ENCODE measurements at places on chromosomes 2 and 18. TPM values are rescaled to one million over a fixed set of nuclear protein-coding genes. Genes with fewer than 3 reads are reported as not detected.
A peak's percentile ranks its signal among the peaks of the same experiment; 100 is the strongest.

DNA sequence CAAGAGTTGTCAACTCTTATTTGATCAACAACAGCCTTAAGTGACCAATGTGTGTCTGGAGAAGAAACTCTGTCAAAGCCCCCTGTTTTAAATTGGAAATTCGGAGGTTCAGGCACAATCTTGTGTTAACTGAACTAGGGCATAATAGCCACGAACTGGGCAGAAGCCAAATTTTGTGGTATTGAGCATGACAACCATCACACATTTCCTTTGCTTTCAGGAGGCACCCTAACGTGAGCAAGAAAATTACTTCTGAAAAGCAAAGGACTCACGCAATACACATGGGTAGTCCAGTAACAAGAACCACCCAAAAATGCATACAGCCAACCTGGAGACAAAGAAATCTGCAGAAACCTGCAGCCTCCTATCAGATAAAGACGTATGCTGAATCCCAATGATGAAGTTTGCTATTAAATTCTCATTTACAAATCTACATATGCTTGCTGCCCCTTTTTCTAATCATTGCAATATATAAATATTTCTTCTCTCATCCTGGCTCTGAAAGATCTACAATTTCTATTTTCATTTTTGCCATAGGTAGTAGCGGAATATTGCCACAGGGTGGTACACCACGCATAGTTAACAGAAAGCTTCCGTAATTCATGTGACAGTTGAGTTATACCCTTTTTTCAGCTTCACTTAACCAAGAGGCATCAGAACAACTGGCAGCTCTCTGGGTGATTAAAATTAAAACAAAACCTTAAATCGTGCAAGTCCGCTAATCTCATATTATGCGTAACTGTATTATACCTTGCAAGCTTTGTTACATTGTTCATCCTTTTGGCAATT lies 495.8 kb downstream of the NRXN1 start:
- no peak overlapping the region for H3K4me3 ChIP-seq
- H3K4me1 ChIP-seq, result no peaks in the 10 kb centered on the region
- no peaks in the 10 kb centered on the region for H3K27me3 ChIP-seq
- H3K36me3 ChIP-seq, result no peaks in the 10 kb centered on the region
- no peak overlapping the region for H3K27ac ChIP-seq

- H3K36me3 ChIP-seq, result peaks cover 21% of the 10 kb centered on the region
- peaks cover 9% of the 10 kb centered on the region for H3K4me1 ChIP-seq
- no peaks in the 10 kb centered on the region for H3K27me3 ChIP-seq
- DNase-seq, result no peak
- H3K27ac ChIP-seq, result no peak overlapping the region
- no peak overlapping the region for H3K4me3 ChIP-seq
These were observed 16.4 kb upstream of the FBLN7 start for GRCh38 chr2:112121682-112122254.

DNA sequence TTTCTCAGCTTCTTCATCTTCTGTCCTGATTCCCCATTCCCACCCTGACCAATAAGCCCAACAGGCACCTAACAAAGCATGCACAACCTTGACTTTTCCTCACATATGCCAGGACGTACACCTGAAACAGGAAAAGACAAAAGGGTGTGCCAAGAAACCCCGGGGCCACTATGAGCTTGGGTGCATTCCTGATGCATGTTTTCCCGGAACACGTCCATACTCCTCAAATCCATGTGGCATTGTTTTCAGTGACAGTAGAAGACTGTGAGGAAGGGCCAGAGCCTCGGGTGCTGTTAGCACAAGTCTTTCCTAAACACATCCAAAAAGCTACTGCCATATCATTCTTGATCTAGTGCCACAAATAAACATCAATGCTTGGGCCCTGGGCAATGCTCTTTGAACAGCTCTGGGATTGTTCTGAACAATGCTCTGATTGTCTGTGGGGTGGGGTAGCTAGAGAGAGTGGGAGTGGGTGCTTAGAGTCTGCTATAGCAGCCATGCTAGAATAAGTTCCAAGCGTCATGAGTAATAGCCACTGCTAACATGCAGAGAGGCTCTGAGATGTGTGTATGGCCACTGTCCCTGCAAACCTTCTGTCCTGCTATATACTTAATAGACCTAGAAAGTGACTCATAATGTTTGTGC lies 181.7 kb upstream of the CRIM1 start:
- no peaks in the 10 kb centered on the region for H3K36me3 ChIP-seq
- peaks cover 5% of the 10 kb centered on the region for H3K4me1 ChIP-seq
- H3K27ac ChIP-seq, result no peak overlapping the region
- no peak for DNase-seq

DNA sequence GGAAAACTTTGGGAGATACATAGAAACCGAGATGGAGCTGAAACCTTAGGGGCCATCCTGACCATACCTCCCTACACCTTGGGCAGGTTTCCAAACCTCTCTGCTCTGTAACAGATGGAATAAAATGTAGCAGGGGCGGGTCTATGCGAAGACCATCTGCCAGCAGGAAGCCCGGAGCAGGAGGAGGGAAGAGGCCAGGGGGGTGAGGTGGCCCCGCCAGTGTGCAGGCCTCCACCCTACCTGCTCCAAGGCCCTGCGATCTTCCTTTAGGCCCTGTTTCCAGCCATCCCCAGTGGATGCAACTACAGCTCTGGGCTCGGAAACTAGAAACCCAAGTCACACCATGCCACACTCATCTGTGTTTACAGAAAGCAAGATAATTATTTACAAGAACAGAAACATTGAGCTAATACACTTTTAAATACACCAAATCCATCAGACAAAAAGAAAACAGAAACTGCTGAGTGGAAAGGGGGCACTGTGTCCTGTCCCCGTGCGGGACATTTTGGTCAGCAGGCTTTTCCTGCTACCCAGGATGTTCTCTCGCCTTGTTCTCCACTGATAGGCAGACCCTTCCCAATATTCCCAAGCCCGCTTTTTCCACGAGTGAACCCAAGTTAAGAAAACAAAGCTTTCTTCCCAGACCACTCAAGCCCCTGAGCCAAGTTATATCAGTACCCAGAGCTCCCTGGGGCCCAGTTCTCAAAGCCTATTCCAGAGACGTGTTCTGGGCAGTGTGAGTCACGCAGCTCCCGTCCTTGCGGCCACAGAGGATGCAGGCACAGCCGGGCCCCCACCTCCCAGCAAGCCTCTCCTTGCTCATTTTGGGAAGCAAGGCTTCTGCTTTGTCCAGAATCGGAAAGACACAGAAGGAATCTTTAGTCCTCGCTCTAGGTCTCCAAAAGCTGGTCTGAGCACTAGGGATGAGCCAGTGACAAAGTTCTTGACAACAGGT lies 17.3 kb downstream of the CIB4 start:
- no peak overlapping the region for H3K4me3 ChIP-seq
- no peaks in the 10 kb centered on the region for H3K36me3 ChIP-seq
- peaks cover 4% of the 10 kb centered on the region for H3K27me3 ChIP-seq
- no peak overlapping the region for H3K27ac ChIP-seq
- no peak for DNase-seq

GRCh38 chr2:68594674-68595492 lies 48.5 kb upstream of the PROKR1 start:
- H3K27me3 ChIP-seq, result peaks cover 9% of the 10 kb centered on the region
- DNase-seq, result peak; percentile 33
- no peak overlapping the region for H3K27ac ChIP-seq
- peaks cover 11% of the 10 kb centered on the region for H3K4me1 ChIP-seq

- peak overlapping the region; percentile 19 for H3K4me3 ChIP-seq
- peaks cover 3% of the 10 kb centered on the region for H3K36me3 ChIP-seq
- H3K27me3 ChIP-seq, result peaks cover 28% of the 10 kb centered on the region
- no peak overlapping the region for H3K27ac ChIP-seq
These were observed 65.7 kb upstream of the BCL2L11 start for GRCh38 chr2:111054791-111055691.

DNA sequence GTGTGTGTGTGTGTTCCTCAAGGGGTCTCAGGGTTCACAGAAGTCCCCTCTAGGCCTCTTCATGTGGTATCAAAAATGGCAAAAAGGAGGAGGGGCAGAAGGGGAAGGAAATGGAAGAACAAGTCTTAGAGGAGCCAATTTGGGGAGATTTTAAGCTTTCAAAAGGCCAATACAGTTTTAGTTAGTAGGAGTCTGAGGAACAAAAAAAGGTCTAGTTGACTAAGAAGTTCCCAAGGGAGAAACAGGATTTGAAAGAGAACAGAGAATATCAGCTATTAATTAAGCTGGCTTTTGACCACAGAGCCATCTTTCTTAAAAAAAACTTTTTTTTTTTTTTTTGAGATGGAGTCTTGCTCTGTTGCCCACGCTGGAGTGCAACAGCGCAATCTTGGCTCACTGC lies 7.1 kb downstream of the RNF125 start:
- DNase-seq, result no peak
- H3K36me3 ChIP-seq, result peaks cover 19% of the 10 kb centered on the region
- peaks cover 55% of the 10 kb centered on the region for H3K4me1 ChIP-seq
- H3K4me3 ChIP-seq, result peak overlapping the region; percentile 64
- H3K27ac ChIP-seq, result peak overlapping the region; percentile 22

DNA sequence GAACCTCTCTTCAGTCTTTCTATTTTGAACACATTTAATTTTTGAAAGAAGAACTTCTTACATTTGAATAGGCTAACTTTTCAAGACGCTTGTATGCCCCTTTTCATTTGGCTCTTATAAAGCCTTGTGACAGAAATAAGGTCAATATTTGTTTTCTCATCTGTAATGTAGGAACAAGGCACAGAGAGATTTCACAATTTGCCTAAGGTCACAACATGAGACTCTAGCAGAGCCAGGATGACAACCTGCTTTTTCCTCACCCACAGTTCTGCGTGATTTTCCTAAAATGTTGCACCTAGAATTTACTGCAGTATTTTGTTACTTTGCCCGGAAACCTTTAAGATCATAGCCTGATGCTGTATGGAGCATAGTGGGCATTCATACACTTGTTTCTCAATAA lies 67.4 kb downstream of the TXNL1 start:
- H3K36me3 ChIP-seq, result no peaks in the 10 kb centered on the region
- peaks cover 4% of the 10 kb centered on the region for H3K27me3 ChIP-seq
- no peak for DNase-seq
- no peaks in the 10 kb centered on the region for H3K4me1 ChIP-seq

- no peak overlapping the region for H3K4me3 ChIP-seq
- H3K4me1 ChIP-seq, result no peaks in the 10 kb centered on the region
These were observed 777.6 kb upstream of the SOX11 start for GRCh38 chr2:4914551-4914950.

DNA sequence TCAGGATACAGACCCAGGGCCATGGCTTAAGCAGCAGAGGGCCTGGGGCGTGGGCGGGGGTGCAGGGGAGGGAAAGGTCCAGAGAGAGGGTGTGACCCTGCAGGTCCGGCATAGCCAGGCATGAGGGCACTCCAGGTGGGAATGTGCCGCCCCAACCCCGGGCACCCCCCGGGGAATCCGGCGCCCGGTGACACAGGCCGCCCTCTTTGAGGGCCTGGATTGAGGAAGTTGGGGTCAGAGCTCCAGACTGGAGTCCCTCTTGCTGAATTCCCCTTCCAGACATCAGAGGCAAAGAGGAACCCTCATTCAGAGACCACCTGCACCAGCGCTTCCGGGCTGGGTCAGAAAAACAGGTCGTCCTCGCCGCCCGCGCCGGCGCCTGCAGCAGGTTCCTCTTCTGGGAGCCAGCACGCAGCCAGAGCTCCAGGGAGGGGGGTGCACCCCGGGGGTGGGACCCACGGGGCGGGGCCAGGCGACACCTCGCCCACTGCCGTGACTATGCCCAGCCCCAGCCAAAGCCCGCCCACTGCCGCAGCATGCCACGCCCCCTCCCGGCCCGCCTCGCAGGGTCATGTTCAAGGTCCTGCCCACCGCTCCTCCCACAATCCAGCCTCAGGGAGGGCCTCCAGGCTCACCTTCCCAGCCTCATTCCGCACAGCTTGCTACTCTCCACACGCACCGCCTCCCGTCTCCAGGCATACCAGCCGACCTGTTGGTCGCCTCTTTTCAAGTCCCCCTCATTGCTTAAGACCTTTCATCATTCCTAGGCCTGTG lies 98.3 kb upstream of the ID2 start:
- H3K27me3 ChIP-seq, result peaks cover 26% of the 10 kb centered on the region
- H3K4me1 ChIP-seq, result peaks cover 48% of the 10 kb centered on the region
- H3K36me3 ChIP-seq, result no peaks in the 10 kb centered on the region
- H3K4me3 ChIP-seq, result peak overlapping the region; percentile 65

GRCh38 chr18:45116116-45116515 lies 435.4 kb downstream of the SETBP1 start:
- H3K36me3 ChIP-seq, result no peaks in the 10 kb centered on the region
- no peak for DNase-seq
- H3K4me1 ChIP-seq, result no peaks in the 10 kb centered on the region
- peaks cover 4% of the 10 kb centered on the region for H3K27me3 ChIP-seq
- H3K27ac ChIP-seq, result no peak overlapping the region

DNA sequence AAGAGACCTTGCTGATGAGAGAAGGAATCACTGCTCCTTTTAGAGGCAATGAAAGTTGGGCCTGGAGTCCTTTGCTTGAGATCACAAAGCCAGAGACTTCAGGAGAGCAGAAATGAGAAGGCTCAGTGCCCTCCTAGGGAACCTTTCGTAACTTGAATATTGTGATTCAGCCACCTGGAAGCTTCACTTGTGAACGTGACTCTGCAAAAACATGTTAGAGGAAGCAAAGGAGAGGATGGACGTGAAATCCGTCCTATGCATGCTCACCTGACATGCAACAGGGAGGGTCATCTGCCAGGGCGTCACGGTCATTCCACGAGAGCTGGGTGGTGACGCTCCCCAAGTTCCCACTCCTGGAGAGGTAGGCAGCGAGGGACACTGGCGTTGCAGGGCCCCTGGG lies 243.6 kb downstream of the AGAP1 start:
- no peaks in the 10 kb centered on the region for H3K36me3 ChIP-seq
- no peak overlapping the region for H3K4me3 ChIP-seq
- DNase-seq, result no peak
- H3K4me1 ChIP-seq, result no peaks in the 10 kb centered on the region
- H3K27ac ChIP-seq, result no peak overlapping the region

DNA sequence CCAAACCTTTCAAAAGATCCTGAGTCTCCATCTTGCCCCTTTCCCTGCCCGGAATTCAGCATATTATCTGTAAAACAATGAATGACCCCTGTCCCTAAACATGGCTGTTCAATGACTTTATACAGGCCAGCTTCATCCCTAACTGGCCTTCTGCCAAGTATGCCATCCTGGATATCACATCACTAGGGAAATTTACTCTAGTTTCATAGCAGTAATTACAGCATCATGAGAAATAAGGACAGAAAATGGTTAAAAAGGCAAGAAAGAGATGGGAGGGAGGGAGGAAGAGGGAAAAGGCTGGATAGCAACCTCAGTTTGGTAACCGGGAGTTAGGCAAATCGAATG lies 4.4 kb downstream of the MBOAT2 start:
- H3K4me3 ChIP-seq, result no peak overlapping the region
- H3K27ac ChIP-seq, result no peak overlapping the region
- H3K36me3 ChIP-seq, result no peaks in the 10 kb centered on the region
- peaks cover 10% of the 10 kb centered on the region for H3K27me3 ChIP-seq

GRCh38 chr2:86336675-86337243 lies 667 bp downstream of the REEP1 start:
- H3K36me3 ChIP-seq, result no peaks in the 10 kb centered on the region
- H3K27ac ChIP-seq, result no peak overlapping the region
- peaks cover 64% of the 10 kb centered on the region for H3K27me3 ChIP-seq

GRCh38 chr2:236659758-236660150 lies 90.1 kb downstream of the ACKR3 start:
- peaks cover 10% of the 10 kb centered on the region for H3K27me3 ChIP-seq
- H3K27ac ChIP-seq, result no peak overlapping the region
- no peak for DNase-seq

Gene CABLES1
- total RNA-seq, result 11.8 TPM

Gene CDH7
- not detected for total RNA-seq

Gene INHBB
- total RNA-seq, result not detected

Gene BARD1
- 22.3 TPM for total RNA-seq

Gene CFC1
- not detected for total RNA-seq

Gene MC4R
- not detected for total RNA-seq

Gene HTR2B
- total RNA-seq, result not detected

Gene DAPL1
- total RNA-seq, result not detected

Gene ANKRD30BL
- total RNA-seq, result 0.29 TPM

Gene HAAO
- 0.33 TPM for total RNA-seq

Gene RNF125
- total RNA-seq, result 11.8 TPM

Gene TFCP2L1
- 0.06 TPM for total RNA-seq

Gene ATP6V1C2
- total RNA-seq, result not detected

Gene TGFBRAP1
- 28.7 TPM for total RNA-seq

Gene TPO
- not detected for total RNA-seq

Data from activated naive CD8-positive, alpha-beta T cell treated with anti-CD3 and anti-CD28 coated beads for 36 hours (primary cell).